ENCODE measurements at places on chromosomes 4 and X. TPM values are rescaled to one million over a fixed set of nuclear protein-coding genes. Genes with fewer than 3 reads are reported as not detected.

DNA sequence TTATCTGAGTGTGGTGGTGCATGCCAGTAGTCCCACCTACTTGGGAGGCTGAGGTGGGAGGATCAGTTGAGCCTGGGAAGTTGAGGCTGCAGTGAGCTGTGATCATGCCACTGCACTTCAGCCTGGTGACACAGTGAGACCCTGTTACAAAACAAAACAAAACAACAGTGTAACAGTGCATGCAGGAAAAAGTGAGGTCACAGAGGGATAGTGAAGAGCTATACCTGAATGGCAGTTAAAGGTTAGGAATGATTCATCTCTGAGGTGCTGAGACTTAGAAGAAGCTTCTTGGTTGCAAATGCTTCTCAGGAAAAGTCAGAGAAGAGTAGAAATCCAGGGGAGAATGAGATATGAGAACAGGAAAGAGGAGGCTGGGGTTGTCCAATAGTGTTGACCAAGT is 178.7 kb downstream of the FRAS1 start:
- DNase-seq, result no peak

DNA sequence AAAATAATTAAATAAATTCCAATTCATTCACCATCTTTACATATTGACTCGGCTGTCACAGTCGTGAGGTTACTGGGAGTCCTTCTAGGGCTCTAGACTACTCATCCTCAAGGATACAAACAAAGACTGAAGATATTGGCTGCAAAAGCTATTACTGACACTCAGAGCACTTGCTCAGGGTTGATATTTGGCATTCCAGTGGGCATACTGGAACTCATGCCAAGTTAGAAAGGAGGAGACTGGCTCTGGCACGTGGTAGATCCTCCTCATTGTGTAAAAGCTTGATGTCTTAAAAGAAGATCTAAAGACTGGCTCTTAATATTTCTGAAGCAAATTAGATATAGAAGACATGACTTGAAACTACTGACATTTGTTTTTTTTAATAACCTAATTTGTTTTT is 172.7 kb downstream of the GPM6A start:
- no peak for DNase-seq

- DNase-seq, result no peak
Observed at GRCh38 chrX:15737190-15737958, 696 bp upstream of the CA5B start.

- DNase-seq, result no peak
Observed at GRCh38 chrX:95071621-95072020, 1397.6 kb downstream of the FAM133A start.

GRCh38 chr4:119675391-119675790 is 46.8 kb upstream of the PDE5A start:
- DNase-seq, result no peak

GRCh38 chrX:74924449-74925224 is 615 bp downstream of the NEXMIF start:
- DNase-seq, result peak; percentile 84

DNA sequence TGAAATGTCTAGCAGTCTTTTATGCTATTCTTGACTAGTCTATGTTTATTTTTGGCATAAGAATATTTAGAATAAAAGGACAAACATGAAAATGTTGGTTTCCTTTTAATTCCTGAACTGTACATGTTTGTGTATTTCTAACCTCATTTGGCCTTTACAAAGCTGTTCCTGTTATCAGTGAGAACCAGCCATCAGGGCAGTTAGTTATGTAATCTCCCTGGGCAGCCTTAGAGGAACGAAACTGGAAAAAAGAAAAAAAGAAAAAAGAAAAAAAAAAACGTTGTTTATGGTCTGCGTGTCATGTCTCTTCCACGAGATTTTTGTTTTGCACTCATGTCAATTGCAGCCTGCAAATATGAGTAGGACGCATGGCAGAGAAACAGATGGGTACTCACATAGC is 193.7 kb downstream of the MAGEB5 start:
- DNase-seq, result no peak

GRCh38 chrX:153639177-153640044 is 7.6 kb upstream of the DUSP9 start:
- DNase-seq, result no peak

DNA sequence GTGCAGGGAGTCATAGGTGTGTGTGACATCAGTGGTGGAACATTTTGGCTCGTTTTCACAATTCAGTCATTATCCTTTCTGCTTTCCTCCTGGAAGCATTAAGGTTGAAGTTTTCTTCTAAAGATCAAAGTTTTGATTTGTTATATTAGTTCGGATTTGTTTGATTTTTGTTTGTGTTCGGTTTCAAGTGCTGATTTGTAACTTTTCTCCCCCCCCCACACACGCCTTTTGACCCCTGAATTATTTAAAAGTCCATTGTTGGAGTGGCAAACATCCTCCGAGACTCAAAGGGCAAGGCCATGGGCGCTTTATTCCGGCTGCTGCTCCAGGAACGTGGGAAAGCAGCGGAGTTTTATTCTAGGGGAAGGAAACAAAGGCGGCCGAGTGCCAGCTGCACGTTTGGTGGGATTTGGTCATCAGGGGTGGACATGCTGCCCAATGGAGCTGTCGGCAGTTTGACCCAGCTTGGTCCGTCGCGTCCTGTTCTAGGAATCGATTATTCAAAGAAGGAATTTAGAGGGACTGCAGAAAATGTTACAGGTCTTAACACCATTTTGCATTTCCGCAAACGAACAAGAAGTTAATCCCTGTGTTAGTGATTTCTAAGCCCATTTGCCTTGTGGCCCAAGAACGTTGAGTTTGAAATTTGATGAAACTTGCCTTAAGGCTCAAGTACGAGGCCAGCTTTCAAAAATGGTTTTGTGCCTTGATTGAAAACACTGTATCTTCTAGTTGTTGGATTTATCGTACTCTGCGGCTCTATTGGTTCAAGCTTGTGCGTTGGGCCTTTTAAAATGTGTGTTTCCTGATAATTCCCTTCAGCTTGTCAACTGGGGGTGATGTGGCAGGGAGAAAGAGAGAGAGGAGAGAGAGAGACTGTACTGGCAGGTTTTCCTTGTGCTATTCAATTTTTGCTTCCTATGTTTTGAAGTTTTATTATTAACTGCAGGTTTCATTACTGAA is 565 bp upstream of the ZNF41 start:
- peak; percentile 76 for DNase-seq

- DNase-seq, result no peak
Observed at GRCh38 chrX:43564953-43565352, 91.1 kb upstream of the MAOA start.

DNA sequence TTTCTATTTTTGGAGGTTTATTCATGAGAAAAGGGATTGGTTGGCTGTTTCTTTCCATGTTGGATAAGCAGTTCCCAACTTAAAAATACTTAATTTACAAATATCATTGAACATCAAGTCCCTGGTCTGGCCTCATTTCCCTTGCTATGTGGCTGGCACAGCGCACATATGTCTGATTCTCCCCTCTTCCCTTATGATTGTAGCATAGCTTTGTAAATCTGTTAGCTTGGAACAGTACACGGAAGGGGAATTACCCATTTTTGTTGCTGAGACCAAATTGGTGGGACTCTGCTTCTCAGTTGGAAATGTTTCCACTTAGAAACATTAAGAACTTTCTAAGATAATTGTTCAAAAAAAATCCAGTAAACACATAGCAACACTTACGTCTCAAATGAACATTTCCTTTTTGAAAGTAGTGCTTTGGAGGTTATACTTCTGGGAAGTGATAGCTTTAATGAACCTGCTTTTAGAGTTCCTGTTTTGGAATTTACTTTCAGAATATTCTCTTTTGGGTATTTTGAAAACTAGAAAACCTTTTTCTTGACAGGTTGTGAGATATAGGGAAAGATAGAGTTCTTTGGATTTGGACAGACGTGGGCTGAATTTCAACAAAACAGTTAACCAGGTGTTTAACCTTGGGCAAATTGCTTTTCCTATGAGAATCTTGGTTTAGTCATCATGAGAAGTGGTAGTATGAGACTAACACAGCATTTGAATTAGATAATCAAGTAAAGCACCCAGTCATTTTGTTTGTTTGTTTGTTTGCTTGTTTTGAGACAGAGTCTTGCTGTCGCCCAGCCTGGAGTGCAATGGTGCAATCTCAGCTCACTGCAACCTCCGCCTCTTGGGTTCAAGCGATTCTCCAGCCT is 47.3 kb downstream of the STIM2 start:
- peak; percentile 14 for DNase-seq

DNA sequence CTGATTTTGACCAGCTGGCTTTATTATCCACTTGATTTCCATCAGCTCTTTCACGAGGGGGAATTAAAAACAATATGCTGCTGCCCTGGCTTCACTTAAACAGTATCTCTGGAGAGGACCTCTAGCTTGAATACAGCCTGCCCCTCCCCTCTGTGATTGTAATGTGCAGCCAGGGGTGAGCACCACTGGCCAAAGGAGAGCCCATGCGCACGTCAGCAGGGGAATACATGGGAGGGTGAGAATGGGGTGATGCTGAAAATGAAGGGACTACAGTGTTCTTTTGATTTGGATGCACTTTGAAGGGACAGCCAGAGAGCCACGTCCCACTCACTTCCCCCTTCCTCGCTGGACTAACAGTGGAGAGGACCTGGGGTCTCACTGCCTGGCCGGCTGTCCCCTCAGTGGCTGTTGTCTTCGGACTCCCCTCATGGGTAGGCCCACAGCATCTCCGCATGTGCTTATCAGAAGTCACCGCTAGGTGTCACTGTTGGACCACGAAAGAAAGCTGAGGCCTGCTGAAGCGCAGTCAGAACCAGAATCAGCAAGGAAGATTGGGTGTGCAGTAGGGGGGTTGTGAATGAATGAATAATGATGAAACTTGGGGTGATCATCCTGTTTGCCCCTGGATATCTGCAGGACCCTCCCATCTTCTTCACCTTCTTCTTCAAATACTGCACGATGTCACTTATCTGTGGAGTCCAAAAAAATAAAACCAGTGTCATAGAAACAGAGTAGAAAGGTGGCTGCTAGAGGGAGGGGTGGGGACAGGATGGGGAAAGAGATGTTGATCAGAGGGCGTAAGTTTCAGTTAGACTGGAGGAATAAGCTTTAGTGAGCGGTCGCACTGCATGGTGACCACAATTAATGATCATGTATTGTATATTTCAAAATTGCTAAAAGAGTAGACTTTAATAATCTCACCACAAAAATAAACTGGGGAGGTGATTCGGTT is 32.8 kb downstream of the CLCN4 start:
- DNase-seq, result peak; percentile 61

GRCh38 chrX:107000013-107000515 is at the start of gene MORC4:
Gene MORC4, minus strand, starts transcription at chrX:107000212. Its CDS starts 243 bp downstream, at chrX:106999969.
- DNase-seq, result peak; percentile 69

DNA sequence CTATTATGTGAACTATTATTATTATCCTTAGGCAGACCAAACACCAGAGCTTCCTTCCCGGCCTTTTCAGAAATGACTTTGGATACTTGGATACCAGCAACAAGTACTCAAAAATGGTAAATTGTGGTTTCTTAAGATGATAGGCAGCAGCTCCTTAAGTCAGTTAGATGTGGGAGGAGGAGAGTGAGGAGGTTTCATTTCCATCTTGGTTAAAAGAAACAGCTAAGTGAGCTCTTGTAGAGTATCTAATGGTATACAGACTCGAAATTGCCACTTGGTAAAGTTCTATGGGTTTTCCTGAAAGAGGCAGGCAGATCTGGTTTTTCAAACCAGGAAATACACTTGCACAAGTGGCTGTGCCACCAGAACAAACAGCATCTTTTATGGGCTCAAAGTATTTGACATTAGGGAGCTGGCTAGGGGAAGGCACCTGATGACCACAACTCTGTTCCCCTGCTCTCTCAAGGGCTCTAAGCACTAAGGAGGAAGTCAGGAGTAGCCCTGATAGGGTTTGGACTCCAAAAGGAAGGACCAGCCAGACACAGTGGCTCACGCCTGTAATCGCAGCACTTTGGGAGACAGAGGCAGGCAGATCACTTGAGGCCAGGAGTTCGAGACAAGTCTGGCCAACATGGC is 130.9 kb downstream of the TMEM164 start:
- no peak for DNase-seq

DNA sequence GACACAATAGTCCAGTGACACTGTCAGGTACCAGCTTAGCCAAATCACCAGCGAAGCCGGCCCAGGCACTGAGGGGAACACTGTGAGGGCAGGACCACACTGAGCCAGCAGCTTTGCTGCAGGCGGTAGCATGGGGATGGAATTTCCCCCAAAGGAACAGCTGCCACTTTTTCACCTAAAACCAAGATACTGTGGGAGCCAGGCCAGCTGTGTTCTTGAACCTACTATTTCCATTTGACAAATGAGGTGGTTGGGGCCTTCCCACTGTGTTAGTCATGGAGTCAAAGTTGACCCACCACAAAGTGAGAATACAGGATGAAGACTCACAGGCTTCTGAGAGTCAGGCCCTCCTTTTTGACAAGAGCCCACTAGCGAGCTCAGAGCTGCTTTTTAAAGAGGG is 70.7 kb upstream of the SH3RF1 start:
- DNase-seq, result no peak

DNA sequence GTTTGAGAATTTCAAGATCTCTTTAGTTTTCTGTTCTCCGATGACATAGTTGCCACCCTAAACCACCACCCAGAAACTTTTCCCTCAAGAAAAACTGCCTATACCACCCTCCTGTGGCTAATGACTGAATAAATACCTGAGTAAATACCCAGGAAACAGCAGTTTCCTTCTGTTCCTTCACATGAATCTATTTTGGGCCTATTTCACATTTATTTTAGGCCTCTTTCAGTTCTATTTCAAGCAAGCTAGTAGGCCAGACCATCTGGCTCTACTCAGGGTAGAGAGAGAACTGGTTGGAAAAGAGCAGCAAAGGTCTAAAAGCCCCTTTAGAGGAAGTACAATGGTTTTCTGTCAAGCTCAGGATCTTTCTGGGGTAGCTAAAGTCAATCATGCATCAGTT is 23.4 kb downstream of the ARHGEF9 start:
- no peak for DNase-seq

DNA sequence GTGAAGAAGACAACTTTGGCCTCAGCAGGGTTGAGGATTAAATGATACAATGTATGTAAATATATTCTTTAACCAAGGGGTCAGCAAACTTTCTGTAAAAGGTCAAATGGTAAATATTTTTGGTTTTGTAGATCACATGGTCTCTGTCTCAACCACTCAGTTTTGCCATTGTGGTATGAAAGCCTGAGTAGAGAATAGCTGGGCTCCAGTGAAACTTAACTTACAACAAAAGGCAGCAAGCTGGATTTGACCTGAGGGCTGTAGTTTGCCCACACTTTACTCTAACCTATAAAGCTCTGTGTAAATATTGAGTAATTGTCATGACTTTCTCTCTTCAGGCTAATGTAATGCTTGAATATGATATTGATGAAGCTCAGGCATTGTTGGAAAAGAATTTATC is 19.6 kb downstream of the VBP1 start:
- no peak for DNase-seq

PAGE5 gene
- polyA plus RNA-seq, result not detected

CXCL5 gene
- 0.08 TPM for polyA plus RNA-seq

GDPD2 gene
- polyA plus RNA-seq, result 0.44 TPM

AFP gene
- 0.43 TPM for polyA plus RNA-seq

PCSK1N gene
- polyA plus RNA-seq, result 0.16 TPM

PDZD4 gene
- 2.7 TPM for polyA plus RNA-seq

CTAG2 gene
- not detected for polyA plus RNA-seq

CT45A5 gene
- not detected for polyA plus RNA-seq

HHIP gene
- 2.6 TPM for polyA plus RNA-seq

H2BW2 gene
- polyA plus RNA-seq, result 0.35 TPM

SPARCL1 gene
- polyA plus RNA-seq, result 294 TPM

TNIP3 gene
- polyA plus RNA-seq, result 0.09 TPM
